ENCODE measurements at places on chromosomes 7 and 10.

DNA sequence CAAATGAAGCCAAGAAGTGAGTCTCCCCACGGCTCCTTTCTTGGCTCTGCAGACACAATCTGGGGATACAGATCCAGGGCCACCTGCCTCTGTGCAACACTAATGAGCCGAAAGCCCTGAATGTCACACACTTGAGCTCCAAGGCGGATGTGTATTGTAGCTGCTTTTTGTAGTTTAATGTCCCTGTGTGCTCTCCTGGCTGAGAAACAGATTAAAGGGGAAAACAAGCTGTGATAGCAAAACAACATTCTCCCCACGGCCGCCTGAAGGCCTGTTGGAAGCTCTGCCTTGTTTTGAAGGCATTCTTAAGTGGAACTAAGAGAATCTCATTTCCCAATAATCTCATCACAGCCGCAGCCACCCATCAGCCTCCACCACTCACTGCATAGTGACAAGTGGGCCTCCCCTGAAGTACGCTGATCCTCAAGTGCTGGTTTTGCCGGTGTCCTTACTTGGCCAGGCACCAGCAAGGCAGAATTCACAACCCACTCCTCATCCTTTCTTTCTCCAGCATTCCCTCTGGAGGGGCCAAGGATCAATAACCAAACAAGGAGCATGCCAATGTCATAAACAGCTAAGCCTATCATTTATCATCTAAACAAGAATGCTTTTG is 44.4 kb upstream of the AMPH start:
- no peak for DNase-seq

- no peak for DNase-seq
These were observed 55.5 kb downstream of the HIBADH start for GRCh38 chr7:27607210-27607606.

DNA sequence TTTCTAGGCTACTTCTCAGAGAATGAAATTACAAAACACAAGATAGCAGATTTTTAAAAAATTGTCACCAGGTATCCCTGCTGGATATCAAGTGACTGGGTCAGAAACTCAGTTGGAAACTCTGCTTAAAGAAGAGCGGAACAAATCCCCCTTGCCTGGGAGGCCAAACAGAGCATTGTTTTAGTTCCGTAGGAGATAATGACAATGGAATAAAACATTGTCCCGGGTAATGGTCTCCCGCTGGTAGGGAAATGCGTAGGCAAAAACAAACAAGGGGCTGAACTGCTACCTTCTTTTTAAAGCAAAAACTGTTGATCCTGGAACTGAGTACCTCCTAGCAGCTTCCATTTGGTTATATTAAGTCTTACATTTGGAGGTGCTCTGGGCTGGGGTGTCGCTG is 21.3 kb upstream of the VAX1 start:
- DNase-seq, result no peak

DNA sequence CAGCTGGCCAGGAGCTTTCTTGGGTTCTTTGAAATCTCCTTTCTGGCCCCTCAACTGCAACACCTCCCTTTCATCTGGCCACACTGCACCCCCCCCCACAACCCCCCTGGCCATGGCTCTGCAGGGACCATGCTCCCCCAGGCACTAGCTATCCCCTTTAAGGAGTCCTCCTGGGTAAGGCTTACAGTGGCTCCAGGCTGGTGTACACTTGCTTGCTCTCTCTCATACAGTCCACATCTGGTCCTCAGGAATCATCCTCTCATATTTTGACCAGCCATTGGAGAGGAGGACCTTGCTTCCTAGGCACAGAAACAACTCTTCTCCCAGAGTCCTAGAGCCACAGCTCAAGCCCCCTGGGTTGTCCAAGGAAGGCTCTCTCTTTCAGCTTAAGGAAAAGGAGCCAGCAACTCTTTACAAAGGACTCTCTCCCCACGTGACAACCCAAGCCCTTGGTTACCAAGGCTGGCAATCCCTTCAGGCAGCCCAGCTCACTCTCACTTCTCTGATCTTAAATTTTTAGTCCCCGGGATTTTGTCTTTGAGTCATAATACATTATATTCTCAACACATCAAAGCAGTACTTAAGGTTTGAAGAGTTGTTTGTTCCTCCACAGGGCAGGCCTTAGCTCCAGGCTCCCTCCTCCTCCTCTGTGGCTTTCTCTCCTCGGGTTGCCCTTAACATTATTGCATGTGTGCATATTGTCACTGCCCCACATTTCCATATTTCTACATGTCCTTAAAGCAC is 9.9 kb downstream of the GARIN1A start:
- DNase-seq, result no peak

DNA sequence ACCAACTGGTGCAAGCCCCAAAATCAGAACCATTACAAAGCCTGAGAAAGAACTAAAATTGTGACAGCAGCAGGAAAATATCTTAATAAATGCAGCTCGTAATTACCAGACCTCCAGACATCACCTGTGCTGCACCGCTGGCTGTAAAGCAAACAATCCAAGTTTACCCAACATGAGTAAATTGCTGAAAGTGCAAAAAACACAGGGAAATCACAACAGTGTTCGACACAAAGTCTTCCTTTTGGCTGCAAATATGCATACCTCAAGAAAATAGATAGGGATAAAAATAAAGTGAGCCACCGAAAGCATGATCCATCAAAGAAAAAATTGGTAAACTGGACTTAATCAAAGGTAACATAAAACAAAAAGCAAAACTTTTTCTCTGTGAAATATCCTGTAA is 101.7 kb downstream of the SLC16A9 start:
- DNase-seq, result no peak

DNA sequence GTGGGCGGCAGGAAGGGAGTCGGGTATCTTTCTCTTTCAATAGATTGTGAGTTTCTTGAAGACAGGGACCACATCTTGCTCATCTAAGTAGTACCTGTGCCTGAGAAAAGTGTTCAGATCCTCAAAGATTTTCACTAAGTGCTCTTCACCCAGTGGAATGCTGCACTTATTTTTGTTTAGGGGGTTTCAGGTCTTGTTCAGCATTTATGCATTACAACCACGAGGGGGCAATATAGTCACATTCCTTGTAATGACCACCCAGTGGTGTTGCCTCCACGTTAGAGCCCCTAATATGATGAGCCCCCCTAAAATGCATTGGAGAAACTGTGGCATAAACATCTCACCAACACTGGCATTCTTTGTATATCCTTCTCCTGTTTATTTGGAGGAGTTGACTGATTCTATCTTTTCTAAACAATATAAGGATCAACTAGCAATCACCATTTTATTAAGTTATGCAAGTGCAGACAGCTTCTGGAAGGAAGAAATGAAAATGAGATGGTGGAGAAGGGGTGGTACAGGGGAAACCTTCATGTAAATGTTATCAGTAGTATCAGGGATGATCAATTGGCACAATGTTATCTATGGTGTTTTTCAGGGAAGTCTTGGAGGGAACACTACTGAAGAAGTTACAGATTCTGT is 3.1 kb upstream of the PAPSS2 start:
- DNase-seq, result no peak

All from stimulated activated CD8-positive, alpha-beta memory T cell treated with anti-CD3 and anti-CD28 coated beads, Interleukin-4, amount 100 ng/mL, for 48 hours (primary cell).